ENCODE measurements at places on chromosomes 11 and 22.

DNA sequence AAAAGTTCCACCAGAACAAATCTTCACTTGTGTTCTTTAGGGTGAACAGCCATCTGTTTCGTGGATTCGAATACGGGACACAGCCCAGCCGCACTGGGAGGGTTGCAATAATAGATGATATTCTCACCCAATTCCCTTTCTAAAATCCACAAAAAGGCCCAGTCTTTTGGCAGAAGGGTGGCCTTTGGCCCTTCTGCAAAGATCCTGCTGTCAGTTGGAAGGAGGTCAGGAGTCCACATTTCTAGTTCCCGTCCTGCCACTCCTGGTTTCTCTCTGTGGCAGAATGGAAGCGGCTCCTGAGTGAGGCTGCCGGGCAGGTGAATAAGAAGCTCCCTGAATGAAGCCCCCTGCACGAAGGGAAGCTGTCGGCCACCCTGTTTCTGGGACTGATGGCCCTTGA, 11.2 kb upstream of the LINC01488 start:
- no peak for DNase-seq

- no peak for DNase-seq
Measured at GRCh38 chr11:24589064-24589463, 92.2 kb downstream of the LUZP2 start.

- no peak for DNase-seq
Measured at GRCh38 chr11:35529971-35530495, 4.6 kb upstream of the PAMR1 start.

DNA sequence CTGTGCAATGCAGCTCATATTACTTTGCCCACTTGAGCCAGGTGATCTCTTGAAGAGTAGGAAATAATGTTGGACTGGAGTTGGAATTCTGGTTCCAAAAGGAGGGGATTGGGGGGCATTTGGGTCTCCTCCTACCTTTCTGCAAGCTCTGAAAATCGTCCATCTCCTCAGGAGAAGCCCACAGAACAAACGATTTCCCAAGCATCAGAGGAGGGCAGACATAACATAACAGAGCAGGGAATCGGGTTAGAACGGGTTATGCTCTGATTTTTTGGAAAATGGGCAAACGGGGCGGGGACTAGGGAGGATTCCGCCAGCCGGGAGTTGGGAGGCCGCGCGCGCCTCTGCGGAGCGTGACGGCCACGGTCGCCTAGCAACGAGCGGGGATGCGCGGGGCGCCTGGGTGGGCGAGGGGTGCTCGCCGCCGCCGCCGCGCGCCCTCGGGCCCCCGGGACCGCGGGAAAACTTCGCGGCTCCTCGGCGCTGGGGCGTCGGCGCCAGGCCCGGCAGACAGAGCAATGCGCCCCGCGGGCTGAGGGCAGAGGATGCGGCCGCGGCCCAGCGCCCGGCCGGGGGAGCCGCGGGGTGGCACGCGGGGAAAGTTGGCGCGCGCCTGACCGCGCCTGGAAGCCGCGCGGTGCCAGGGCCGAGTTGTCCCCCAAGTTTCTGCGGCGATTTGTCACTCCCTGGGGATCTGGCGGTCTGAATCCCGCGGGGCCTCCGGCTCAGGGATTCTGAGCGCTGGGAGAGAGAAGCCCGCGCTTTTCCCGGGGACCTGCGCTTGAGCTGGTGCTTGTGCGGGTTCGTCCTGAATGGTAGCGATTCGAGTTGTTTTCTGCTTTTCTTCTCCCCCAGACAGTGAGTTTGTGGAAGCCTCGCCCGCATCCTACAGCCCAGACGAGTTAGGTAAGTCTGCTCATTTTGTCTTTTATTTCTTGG, 27.8 kb upstream of the AMOTL1 start:
- DNase-seq = no peak

- DNase-seq = no peak
Measured at GRCh38 chr11:101188173-101188572, 58.6 kb upstream of the PGR start.

- DNase-seq = no peak
Measured at GRCh38 chr11:79173615-79174014, 267.2 kb downstream of the TENM4 start.

DNA sequence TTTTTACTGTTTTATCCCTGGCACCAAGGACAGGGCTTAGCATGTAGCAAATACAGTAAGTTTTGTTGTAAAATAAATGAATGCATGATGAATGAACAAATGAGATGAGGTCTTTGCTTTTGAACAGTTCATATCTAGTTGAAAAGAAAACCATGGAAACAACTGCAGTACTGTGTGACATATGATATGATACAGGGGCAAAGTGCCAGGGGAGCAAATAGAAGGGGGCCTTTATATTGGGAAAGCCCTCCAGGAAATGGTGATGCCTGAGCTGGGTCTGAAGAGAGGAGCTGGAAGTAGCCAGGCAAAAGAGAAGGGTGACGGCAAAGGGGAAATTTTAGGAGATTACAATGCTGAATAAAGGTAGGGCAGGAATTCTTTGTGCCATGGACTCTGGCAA, 63.8 kb upstream of the UCP3 start:
- no peak for DNase-seq

DNA sequence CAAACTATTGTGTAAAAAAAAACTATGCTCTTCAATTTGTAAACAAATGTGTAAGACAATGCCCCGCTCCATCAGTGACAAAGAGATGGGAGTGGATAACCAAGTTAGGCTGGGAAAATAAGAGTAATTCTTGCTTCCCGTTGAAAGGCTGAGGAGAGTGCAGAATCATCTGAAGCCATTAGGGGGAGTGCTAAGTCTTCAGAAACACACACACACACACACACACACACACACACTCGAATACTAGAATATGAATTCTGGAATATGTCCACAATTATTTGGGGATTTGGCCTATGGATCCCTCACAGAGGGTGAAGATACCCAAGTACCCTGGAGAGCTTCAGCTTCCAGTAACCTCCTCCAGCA, 27.8 kb upstream of the ROBO3 start:
- no peak for DNase-seq

GRCh38 chr11:83364500-83365045, 78.4 kb upstream of the CCDC90B start:
- no peak for DNase-seq
